ENCODE measurements at places on chromosomes 6 and 20.

- peak; percentile 2 for DNase-seq
These were observed at the start of gene DOK5 for GRCh38 chr20:54475334-54476168. TSS of gene DOK5 (plus strand) at chr20:54475593. CDS start at chr20:54475947, 354 bp downstream.

- no peak for DNase-seq
These were observed 3.4 kb upstream of the RPS6KA2 start for GRCh38 chr6:166630462-166630861.

DNA sequence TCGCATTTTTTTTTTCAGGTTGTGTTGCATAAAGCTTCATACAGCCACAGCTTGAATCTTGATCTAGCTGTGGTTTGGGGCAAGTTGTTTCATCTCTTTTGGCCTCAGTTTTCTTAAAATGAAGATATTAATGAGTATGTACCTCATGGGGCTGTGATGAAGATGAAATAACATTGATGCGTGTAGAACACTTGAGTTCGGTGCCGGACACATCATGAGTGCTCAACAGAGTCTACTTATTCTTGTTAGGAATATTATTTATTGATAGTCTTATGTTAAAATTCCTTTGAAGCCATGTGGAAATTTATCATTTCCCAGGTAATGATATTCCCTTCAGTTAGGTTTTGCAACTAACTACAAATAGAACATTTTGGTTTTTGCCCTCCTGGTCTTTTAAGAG, 3.4 kb downstream of the PAQR8 start:
- no peak for DNase-seq

DNA sequence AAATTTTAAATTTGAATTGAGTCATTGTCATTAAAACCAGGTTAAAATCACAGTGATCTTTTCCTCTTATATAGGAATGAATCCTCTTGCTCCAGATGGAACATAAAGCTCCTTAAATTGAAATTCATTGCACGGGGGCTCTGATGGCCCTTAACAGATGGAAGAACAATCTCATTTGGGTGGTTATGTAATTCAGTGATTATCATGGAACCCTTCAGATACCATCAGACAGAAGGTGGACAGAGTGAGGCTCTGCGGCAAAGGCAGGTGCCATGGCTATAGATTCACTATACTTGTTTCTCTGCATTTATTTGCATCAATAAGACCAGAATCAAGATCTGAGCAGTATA, 17.8 kb upstream of the RNF182 start:
- DNase-seq, result no peak

DNA sequence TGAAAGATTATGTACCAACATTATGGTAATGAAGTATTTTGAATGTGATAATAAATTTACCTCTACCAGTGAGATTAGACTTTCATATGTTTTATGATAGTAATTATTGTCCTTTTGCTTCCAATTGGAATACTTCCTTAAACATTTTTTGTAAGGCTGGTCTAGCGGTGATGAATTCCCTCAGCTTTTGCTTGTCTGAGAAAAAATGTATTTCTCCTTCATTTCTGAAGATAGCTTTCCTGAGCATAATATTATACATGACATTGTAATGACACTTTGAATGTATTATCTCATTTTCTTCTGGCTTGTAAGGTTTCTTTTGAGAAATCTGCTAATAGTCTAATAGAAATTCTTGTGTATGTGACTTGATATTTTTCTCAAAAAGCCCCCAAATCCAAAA, 18.6 kb upstream of the EDN1 start:
- no peak for DNase-seq

All from CD4-positive, CD25-positive, alpha-beta regulatory T cell (primary cell).